NCI-H1048 (cell line): ENCODE measurements at places on chromosomes 1 and 21.

- DNase-seq, result no peak
These were observed 12.2 kb downstream of the SDCCAG8 start for GRCh38 chr1:243267914-243268653.

DNA sequence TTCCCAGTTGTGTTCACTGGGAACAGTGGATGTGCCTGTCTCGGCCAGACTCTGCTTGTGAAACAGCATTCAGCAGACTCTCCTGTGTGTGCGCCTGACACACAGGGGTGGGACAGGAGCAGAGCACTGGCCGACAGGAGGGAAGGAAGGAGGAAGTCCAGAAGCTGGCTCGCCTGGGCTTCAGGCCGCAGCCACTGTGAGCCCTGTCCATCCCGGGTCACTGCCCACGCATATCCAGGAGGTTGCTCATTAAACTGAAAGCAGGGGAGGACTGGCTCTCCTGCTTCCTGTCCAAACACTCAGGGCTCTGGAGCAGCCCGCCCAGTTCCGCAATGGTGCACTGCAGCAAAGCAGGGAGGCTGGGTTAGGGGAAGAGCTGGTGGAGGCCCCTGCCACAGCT is 218.7 kb upstream of the VAMP3 start:
- DNase-seq, result no peak

DNA sequence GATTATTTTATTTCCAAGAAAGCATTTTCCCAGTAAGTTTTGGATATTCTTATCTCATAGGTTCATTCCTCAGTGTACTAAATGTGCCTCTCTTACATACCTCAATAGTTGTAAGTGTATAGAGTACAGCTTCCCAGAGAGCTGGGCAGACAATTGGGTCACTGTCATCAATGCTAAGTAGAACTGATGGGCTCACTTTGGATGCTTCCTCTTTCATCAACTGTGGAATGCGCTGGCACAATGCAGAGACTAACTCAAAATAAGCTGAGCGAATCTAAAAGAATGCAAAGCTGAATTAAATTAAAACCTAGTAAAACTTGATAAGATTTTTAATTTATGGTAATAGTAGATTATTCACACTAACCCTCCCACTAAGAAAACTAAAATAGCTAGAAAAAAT is 21.5 kb downstream of the LTN1 start:
- DNase-seq, result no peak

DNA sequence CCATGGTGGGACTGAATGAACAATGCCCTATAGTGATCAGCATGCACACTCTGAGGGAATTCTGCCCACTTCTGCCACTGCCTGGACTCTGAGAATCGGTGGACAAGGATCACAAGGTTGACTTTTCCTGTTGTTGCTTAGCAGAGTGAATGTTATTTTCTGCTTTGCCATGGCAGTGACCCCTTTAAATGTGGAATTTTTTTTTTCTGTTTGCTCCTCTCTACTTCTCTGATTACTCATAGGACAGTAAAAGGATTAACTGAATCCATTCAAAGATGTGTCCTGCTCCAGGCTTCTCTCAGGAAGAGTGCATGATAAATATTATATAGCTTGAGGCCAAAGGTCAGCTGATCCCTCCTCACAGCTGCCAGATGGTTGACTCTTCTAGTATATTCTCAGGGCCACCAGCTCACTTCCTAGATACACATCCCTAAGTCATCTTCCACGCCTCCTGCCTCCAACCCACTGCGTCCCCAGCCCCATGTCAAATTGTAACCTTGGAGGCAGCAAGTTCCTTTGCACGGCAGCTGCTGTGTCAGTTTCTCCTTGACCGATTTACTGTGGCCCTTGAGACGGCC is 74.0 kb upstream of the RALGPS2 start:
- DNase-seq, result no peak

DNA sequence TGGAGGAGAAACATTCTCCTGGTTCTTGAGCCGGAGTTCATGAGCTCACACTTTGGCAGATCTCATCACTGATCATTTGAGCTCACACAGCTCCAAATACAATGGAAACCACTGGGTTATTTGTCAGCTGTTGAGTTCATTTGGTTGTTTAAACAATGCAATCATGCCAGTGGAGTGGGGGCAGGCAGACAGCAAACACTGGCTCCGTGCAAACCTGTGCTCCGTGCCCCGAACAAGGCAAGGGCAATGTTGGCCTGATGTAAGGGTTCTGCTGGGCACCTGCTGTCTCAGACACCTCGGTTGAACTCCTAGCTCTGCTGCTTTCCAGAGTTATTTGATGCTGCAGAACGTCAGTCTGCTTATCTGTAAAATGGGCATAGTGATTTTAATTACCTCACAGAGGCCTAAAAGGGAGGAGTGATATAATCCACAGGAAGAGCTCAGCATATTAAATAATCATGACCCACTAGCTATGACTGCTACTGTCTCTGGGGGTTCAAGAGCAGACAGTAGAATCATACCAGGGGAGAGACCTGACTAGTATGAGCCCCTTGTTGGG is 20.0 kb upstream of the CLIC6 start:
- DNase-seq, result no peak

- no peak for DNase-seq
These were observed 115.4 kb upstream of the NEGR1 start for GRCh38 chr1:72397786-72398185.

DNA sequence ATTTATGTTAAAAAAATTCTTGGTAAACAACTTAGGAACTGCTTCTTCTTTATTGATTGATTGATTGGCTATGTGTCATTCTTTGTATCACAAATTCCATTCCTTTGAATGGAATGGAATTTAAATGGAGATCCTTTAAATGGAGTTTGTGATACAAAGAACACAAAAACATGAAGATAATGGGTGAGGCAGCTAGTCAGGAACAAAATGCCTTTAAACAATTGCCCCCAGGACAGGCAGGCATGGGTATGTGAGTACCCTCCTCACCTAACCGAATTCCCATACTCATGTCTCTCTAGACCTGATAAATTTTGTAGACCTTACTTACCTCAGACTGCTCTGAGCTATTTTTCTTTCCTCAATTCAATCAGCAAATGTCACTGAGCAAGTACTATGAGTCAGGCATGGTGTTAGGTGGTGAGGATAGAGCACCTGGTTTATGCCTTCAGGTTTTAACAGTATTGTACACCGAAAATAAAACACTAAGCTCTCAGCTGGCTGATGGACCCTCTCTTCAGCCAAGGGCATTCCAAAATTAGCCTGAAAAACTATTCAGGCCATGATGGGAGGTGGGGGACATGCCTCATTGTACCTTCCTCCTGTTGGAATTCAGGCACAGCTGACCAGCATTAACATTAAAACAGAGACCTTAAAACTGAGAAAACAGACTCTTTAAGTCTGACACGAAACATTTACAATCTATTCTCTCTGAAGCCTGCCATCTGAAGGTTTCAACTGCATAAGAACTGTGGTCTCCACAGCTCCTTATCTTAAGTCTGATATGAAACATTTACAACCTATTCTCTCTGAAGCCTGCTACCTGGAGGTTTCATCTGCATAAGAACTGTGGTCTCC is 58.9 kb downstream of the OLFML3 start:
- DNase-seq, result no peak

GRCh38 chr1:84721152-84721551 is 30.9 kb upstream of the SSX2IP start:
- DNase-seq, result no peak

- DNase-seq, result no peak
These were observed 85.2 kb upstream of the VAV3 start for GRCh38 chr1:108050158-108050557.

GRCh38 chr1:199545780-199546179 is 481.7 kb upstream of the NR5A2 start:
- no peak for DNase-seq

GRCh38 chr1:231385416-231385748 is 36.7 kb downstream of the EGLN1 start:
- DNase-seq, result no peak

- no peak for DNase-seq
These were observed 13.3 kb upstream of the PIGV start for GRCh38 chr1:26774462-26774861.

DNA sequence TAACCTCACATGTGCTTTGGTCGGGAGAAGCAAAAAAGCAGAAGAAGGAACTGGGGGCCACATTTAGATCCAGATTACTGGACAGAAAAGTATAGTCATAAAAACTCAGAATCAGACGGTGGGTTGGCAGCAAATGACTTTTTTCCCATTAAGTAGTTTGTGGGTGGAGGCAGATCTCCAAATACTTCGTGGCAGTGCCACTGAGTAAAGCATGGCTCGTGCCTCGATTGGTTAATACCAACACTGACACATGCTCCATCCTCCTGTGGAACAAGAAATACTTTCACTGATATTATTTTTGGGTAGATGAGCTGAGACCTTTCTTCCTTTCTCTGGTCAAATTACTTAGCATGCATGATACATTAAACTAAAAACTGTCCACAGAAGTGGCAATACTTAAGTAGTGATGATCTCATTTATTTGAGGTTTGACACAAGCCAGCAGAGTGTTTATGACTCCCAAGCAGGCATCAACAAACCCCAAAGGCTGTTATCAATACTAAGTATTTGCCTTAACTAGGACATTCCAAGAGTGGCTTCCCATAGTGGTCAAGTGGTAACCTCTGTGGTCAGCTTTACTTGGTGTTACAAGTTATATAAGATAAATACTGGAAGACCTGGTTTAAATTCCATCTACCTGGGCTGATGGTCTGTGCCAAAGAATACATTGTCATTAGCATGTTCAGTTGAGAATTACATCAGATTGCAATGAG is 500.0 kb upstream of the RUNX1 start:
- no peak for DNase-seq

- DNase-seq, result no peak
These were observed 40.7 kb downstream of the NME7 start for GRCh38 chr1:169326956-169327268.

DNA sequence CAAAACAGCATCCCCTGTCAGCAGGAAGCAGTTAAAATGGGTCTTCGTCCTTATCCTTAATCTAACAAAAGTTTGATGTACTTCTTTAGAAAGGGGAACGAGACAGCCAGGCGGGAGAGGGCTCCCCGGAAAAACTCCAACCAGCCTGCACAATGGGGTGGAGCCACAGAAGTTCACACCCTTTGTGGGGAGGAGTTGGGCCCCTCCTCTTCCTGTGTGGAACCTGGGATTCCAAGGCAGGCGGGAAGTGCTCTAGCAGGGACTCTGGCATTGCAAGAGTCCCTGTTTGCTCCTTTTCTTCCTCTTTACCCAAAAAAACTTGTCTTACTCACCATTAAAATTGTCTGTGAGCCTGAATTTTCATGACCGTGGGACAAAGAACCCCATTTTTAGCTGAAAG is 47.7 kb downstream of the FCRL5 start:
- no peak for DNase-seq

- no peak for DNase-seq
These were observed 947.5 kb downstream of the BRINP3 start for GRCh38 chr1:189530162-189530561.

- no peak for DNase-seq
These were observed 1.7 kb downstream of the ANGPTL1 start for GRCh38 chr1:178869119-178869697.

DNA sequence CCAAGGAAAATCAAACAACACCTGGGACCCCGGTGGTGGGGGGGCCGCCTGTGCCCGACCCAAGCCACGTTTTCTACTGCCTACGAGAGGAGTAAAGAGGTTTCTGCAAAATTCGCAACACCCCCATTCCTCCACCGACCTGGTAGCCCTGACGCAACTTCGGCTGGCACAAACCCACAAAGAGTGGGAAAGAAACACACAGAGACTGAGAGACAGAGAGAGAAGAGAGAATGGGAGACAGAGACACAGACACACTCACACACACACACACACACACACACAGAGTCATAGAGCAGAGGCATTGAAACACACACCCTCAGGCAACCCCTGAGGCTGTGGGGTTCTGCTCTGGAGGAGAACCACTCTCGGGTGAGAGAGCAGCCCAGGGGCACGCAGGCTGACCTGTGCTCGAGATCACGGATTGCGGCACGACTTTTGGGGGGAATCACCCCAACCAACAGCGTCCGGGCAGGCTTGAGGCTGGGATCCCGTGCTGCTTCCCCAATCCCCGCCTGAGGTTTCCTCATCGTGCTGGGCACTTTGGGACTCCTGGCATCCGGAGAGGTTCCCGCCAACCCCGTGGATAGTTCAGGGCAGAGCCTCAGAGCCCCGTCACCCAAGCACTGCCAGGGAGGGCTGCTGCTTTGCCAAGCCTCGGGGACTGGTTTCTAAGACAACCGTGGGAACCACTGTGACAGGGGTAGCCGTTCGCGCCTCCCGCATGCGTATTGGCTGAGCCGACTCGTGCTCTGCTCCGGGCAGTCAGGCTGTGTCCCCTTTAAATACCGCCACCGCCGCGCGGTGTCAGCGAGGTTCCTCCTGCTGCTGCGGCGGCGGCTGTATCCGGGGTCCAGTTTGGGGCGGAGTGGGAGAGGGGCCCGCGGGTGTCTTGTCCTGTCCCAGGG is 682.4 kb upstream of the TPTE start:
- DNase-seq, result no peak

GRCh38 chr1:19361611-19362147 is 49.6 kb downstream of the SLC66A1 start:
- DNase-seq, result no peak

DNA sequence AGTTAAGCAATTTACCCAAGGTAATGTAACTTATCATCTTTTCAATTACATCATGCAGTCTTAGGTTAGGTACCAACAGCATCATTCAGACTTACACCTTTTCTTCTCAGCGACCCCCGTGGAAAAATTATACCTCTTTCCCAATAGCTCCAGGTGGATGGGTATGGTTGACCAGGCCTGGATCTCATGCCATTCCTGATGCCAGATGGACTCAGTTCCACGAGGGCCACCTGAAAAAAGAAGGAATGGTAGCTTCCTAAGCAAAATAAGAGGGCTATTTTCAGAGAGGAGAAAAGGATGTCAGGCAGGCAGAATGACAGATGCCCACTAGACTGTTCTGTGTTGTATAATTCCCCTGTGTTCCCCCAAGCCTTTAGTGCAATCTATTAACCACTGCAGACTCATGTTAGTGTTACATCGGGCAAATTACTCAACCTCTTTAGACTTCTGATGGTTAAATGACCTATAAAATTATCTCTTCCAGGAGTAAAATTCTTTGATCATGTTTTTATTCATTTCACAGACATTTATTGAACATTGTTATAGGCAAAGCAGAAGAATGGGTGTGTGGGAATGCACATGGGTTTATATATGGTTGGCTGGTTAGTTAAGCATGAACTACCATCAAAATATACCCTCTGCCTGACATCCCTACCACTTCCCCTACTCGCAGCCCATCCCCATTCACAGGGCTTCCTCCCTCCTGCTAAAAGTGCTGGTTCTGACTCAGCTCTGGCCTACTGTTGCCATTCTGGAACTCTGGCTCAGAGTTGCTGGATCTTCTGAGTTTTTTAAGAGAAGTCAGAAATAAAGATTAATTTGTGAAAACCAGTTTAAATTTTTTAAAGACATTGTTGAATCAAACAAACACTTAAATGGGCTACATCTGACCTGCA is 10.6 kb upstream of the MYSM1 start:
- no peak for DNase-seq

- DNase-seq, result no peak
These were observed 24.4 kb upstream of the FGGY start for GRCh38 chr1:59272507-59272906.

DNA sequence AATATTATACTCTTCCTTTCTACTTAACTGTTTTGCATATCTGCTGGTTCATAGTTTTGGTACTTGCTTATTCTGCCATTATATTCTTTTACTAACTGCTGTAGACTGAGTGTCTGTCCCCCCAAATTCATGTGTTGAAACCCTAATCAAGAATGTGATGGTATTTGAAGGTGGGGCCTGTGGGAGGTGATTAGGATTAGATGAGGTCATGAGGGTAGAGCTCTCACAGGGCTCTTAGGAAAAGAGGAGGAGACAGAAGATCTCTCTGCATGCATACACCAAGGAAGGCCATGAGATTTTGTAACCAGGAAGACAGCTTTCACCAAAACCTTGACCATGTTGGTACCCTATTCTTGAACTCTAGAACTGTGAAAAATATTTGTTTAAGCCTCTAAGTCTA is 354.1 kb upstream of the B3GALT2 start:
- no peak for DNase-seq
